ENCODE measurements at places on chromosomes 7 and 10. TPM values are rescaled to one million over a fixed set of nuclear protein-coding genes. Genes with fewer than 3 reads are reported as not detected.

BMI1 gene
- 108 TPM for total RNA-seq

IMPDH1 gene
- total RNA-seq = 26.0 TPM

FKBP9 gene
- total RNA-seq = 161 TPM

FOXP2 gene
- 96.9 TPM for total RNA-seq

NRAP gene
- total RNA-seq = not detected

DNA sequence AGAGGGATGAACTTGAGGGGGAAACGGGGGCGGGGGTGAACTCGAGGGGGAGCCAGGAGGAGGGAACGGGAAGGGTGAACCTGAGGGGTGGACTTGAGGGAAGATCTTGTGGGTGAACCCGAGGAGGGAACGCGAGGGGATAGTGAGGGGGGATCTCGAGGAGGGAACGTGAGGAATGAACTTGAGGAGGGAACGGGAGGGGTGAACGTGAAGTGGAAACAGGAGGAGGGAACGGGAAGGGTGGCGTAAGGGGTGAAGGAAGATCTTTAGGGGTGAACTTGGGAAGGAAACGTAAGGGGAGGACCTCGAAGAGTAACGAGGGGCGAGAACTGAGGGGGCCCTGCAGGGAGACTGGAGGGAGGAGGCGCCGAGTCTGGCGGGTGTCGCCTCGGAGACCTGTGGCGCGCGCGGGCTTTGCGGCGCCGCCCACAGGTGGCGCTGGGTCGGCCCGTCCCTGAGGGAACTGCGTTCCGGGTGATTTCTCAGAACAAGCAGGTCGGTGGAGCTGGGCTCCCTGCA is 651 bp downstream of the MYO3A start:
- DNase-seq = no peak

- DNase-seq = peak; percentile 92
These were observed 76.2 kb downstream of the VIPR2 start for GRCh38 chr7:159068488-159068811.

GRCh38 chr10:84286695-84287094 is 41.7 kb upstream of the CCSER2 start:
- DNase-seq = no peak

DNA sequence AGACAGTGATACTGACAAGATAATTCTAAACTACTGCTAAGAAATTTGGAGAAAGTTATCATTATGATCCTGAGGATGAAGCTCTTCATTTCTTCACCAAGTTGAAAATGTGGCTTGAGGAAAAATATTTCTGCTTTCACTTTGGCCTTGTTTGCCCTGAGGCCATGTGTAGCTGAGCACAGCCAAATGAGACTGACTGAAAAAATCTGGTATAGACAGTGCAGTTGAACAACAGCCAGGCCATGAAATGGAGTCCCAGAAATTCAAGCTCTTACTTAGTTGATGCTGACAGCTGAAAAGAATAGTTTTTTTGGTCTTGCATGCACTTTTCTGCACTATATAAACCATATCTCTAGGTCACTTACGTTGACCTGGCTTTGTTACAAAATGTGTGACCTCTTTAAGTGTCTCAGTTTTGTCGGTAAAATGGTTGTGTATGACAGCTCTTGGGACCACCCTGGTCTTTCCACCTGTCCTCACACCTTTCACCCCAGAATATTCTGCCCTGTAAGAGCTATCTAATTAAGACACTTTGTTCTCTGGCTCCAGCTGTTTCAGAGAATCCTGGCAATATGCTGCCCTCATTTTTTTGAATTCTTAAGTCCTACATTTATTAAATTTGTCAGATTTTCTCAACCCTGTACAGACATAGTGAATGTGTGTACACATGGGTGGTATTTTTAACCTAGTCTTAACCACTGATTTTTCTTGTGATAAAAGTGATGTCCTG is 91.3 kb downstream of the CD36 start:
- no peak for DNase-seq

- DNase-seq = no peak
These were observed 7.4 kb downstream of the EGFR start for GRCh38 chr7:55026086-55026790.

- no peak for DNase-seq
These were observed 28.1 kb upstream of the RPA3 start for GRCh38 chr7:7746458-7746857.
